Stimulated activated CD4-positive, alpha-beta T cell treated with anti-CD3 and anti-CD28 coated beads, TNF-alpha, amount 100 ng/mL, for 1 hour (primary cell): ENCODE measurements at places on chromosomes 6 and 20.

DNA sequence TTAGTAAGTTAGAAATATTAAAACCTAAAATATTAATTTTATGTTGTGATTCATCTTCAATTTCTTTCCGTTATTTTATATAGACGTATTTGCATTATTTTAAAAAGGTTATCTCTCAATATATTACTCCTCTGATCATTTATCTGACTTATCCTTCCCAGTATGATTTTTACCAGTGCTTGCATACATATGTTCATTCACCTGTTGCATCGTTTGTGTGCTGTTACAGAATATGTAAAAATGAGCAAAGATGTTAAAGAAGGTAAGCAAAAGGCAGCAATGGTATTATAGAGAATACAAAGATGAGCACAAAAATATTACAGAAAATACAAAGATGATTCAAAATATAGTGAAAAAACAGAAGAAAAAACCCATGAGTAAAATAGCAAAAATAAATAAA lies 48.9 kb downstream of the SYCP2 start:
- no peak for DNase-seq

DNA sequence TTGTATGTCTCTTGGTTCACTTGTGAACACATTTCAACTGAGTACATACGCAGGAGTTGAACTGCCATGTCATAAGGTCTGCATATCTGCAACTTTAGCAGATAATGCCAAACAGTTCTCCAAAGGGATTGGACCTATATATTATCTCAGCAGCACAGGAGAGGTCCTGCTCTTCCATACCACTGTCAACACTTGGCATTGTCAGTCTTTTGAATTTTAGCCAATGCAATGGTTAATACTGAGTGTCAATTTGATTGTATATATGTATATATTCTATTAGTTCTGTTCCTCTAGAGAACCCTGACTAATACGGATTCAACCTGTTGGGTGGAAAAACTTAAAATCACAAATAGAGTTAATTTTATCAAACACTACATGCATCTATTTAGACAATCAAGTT lies 26.1 kb upstream of the ARHGAP18 start:
- DNase-seq: no peak

DNA sequence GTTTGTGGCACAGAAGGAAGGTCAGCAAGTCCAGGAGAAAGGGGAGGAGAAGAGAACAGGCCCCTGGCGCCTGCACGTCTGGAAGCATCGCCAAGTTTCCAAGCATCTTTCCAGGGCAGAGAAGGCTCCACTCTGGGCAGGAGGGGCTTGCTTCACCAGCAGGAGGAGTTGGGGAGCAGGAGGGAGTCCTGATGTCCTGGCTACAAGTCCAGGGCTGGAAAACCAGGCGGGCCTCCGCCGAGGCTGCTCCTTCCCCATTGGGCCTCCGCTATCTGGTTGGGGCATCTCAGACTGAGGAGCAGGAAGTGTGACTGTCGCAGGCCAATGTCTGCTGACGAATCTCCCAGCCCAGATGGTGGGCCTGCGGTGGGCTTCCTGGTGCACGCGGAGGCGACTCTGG lies 421.9 kb downstream of the PREX1 start:
- no peak for DNase-seq

DNA sequence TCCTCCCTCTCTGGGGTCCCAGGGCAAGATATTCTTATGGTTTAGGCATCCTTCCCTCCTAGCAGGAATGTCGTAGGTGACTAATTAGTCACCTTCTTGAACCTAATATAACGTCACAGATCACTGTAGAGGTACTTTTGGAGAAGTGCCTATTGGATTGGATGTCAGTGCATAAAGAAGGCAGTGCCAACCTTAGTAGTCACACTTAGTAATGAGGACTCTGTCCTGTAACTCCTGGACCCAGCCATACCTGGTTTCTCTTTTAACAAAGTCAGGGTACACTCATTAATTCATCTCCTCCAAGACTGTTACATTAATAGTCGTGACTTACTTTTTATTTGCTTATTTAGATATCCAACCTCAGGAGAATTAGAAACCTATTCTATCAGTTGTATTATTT lies 20.0 kb downstream of the VTA1 start:
- no peak for DNase-seq

DNA sequence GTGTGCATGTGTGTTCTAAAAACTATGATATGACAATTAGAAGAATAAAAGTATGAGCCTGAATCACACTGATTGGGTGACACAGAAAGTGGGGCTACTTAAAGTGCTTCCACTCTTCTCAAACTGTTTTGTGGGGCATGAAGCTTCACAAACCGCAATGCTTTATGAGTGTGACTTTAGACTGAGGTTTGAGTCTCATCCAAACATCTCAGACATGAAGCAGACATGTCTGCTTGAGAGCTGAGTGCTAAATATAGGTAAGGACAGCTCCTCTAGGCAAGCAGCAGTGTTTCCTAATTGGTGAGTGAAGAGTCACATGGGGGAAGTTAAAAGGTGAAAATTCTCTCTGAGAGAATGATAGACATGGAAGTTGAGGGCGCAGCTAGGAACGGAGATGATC lies 726.9 kb upstream of the CITED2 start:
- no peak for DNase-seq

DNA sequence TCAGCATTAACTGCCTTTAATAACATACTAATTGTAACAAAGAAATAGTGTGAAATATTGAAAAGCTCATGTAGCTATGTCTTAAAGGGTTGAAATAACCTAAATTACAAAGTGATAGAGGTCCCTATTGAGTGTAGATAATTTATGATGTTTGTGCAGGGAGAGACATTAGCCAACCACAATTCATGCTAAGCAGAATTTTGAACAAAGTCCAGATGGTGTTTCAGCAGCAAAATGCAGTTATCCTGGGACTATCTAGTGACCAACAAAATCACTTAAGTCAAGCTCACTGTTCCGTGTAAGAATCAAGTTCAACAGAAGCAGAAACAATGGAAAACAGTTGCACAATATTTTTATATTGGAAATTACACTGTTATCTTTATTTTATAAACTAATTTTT lies 218.5 kb downstream of the SIM1 start:
- DNase-seq: no peak

DNA sequence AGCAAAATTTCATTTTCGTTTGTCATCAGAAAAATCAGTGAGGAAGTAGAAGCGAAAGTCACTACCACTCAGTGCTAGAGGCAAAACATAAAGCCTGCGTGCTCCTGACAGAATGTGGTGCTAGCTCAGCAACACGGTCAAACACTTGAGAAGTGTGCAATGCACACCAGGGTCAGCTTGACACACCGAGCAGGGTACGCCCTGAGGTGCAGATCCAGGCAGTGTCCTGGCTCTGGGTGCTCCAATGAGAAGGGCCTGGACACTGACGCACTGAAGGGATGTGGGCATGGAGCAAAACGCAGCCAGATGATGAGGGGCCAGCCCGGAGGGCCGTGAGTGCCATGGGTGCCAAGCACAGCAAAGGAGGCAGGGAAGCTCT lies 5.9 kb downstream of the RNASET2 start:
- DNase-seq: no peak

- DNase-seq: no peak
These were observed 4.1 kb downstream of the CNBD2 start for GRCh38 chr20:35972462-35972861.

GRCh38 chr6:148175550-148176188 lies 167.0 kb upstream of the SASH1 start:
- DNase-seq: no peak

- DNase-seq: no peak
These were observed 48.7 kb downstream of the ANKRD6 start for GRCh38 chr6:89481695-89482094.

GRCh38 chr20:37895166-37895565 lies 7.8 kb upstream of the VSTM2L start:
- no peak for DNase-seq

DNA sequence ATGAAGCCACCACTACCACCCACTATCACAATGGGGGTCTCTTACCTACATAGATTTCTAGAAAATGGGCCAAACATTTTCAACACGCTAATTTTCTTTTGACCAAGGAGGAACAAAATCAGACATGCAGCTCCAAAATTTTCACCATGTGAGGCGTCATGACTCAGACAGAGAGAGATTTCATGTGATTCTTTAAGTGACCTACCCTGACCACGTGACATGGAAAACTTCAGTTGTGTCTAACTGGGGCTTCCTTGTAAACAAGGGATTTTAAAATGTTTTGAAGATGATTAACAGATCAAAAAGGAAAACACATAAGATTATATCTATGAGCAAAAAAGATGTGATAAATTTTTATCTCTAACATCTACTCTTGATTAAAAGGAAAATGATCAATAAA lies 199.2 kb downstream of the TBXT start:
- no peak for DNase-seq

GRCh38 chr6:169868458-169868857 lies 117.0 kb downstream of the ERMARD start:
- peak; percentile 3 for DNase-seq

GRCh38 chr20:11372876-11373790 lies 544.6 kb upstream of the BTBD3 start:
- no peak for DNase-seq

DNA sequence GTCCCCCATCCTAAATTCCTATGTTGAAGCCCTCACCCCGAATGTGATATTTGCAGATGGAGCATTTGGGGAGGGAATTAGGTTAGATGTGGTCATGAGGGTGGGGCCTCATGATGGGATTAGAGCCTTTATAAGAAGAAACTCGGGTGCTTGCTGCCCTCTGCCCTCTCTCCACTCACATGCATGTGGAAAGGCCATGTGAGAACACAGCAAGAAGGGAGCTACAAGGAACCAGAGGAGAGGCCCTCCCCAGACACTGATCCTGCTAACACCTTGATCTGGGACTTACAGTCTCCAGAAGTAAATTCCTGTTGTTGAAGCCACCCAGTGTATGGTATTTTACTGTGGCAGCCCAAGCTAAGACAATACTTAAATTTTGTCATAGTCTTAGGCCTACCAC lies 69.6 kb upstream of the TULP1 start:
- DNase-seq: no peak

- no peak for DNase-seq
These were observed 27.6 kb downstream of the MRAP2 start for GRCh38 chr6:84061174-84061573.

DNA sequence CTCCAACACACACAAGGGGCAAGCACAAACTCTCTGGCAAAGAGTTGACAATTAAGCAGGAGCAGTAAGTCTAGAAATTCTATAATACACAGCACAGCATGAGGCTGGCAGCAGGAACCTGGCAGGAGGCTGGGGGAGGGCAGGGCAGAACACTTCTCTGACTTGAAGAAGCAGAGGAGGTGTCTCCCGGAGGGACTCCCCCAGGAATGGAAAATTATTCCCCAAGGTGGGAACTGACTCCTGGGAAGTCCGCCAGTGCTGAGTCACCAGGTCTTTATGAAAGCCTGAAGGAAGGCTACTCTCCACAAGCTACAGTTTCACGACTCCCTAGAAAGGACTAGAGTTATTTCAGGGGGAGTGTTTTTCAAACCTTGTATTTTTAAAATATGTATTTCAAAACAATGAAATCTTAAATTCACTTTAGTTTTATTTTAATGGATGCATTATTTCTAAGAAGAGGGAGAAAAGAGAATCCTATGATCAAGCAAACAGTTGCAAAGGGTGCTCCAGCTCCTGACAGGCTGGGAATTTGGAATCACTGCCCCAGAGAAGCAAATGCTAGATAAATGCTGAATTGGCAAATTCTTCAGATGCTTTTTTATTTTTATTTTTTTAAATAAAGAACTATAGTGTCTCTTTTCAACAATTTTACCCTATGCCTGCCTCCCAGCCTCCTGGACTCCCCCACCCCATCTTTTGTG lies 192.8 kb downstream of the LY86 start:
- no peak for DNase-seq

GRCh38 chr6:138063726-138064125 lies 43.5 kb downstream of the PERP start:
- no peak for DNase-seq

- DNase-seq: no peak
These were observed 23.0 kb upstream of the IL17A start for GRCh38 chr6:52162940-52163908.

DNA sequence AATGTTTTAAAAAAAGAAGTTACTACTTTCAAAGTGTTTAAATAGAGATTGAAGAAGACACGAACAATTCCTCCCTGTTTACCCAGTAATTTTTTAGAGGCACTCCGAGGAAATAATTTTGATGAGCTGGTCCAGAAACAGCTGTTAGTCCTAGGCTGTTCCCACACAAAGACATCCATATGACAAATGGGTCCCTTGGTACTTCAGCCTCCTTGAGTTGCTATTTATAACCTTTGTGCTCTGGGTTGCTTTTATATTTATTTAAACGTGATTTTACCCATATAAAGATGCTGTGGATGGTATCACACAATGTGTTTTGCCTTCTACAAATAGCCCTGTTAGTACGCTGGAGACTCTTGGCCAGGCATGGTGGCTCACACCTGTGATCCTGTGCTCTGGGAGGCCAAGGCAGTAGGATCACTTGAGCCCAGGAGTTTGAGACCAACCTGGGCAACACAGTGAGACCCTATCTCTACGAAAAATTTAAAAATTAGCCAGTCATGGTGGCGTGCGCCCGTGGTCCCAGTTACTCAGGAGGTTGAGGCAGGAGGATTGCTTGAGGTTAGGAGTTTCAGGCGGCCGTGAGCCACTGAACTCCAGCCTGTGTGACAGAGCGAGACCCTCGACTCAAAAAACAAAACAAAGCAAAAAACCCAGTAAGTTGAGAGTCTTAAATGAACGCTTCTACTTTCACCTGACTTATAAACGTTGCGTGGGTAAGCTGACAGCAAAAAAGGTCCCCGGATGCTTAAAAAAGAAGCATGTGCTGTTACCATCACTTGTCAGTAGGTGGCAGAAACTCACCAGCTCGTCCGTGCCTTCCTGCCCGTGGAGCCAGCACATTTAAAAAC lies 56.9 kb upstream of the ARMH2 start:
- DNase-seq: peak; percentile 55

DNA sequence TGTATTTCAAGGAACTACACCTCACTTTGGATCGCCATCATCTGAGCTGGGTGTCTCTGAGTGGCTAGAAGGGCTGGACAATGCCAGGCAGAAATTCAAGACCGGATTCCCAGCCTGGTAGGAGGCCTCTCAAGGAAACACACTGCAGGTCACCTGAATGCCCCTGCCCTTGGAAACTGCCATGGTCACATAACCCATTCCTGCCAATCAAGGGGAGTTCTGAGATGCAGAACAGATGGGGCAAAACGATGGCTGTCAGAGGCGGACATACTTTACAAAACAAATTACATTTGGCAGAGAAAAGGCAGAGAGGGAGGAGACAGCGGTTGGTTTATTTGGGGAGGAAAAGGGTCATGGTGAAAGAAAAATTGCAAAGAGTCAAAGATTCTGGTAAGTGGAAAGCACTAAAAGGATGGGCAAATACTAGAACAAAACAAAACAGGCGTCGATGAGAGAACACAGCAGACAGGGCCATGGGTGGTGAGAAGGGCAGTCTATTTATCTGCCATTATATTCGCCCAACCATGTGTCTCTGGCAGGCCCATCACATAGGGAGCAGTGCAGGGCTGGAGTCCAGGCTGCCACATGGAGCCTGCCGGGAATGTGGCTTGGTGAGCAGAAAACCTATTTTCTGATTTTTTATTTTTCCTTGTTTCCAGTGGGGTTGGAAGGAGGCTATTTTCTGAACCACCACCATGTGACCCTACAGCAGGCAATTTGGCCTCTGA lies 13.5 kb downstream of the BEND3 start:
- no peak for DNase-seq

GRCh38 chr6:163412341-163412740 lies 2.2 kb upstream of the QKI start:
- no peak for DNase-seq

GRCh38 chr6:54465649-54466300 lies 157.5 kb downstream of the TINAG start:
- DNase-seq: no peak
